IMR-90 (cell line): ENCODE measurements at places on chromosomes 5 and 9. TPM values are rescaled to one million over a fixed set of nuclear protein-coding genes. Genes with fewer than 3 reads are reported as not detected.

ETF1 gene
- 126 and 144 TPM in 2 replicates for total RNA-seq

LAMC3 gene
- under 0.01 TPM in 1 of 2 replicates, not detected in the other for total RNA-seq

GRCh38 chr5:99587983-99588382 lies 659.2 kb upstream of the CHD1 start:
- H3K27ac ChIP-seq, result no peak overlapping the region
- no peaks in the 10 kb centered on the region for H3K36me3 ChIP-seq
- DNase-seq, result no peak

- no peak overlapping the region for H3K27ac ChIP-seq
- H3K4me3 ChIP-seq, result no peak overlapping the region
- H3K36me3 ChIP-seq, result no peaks in the 10 kb centered on the region
- H3K4me1 ChIP-seq, result peaks cover 18% of the 10 kb centered on the region
Measured at GRCh38 chr9:134445000-134445399, 118.7 kb downstream of the RXRA start.
